Stimulated activated CD8-positive, alpha-beta memory T cell treated with anti-CD3 and anti-CD28 coated beads, Interleukin-2, amount 100 ng/mL, for 1 hour (primary cell): ENCODE measurements at places on chromosomes 1 and 21.
A peak's percentile ranks its signal among the peaks of the same experiment; 100 is the strongest.

- no peak for DNase-seq
Observed at GRCh38 chr1:234243521-234244260, 129.6 kb upstream of the COA6 start.

GRCh38 chr21:44352253-44352860, 1.1 kb upstream of the TRPM2 start:
- DNase-seq: no peak

DNA sequence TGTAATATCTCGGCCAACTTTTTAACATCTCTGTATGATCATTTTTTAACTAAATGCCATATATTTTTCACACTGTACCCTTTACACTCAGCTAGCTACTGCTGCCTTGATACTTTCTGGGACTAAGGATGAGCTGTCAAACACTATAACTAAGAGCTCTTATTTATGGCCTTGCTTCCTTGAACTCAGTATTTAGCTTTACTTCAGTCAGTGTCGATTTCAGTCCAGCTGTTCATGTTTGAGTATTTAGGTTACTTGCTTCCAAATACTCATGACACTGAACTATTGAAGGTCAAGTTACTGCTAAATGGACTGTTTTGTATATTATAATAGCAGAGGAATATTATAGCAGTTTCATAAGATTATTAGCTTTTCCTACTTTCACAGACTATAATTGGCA, 25.9 kb upstream of the USP25 start:
- DNase-seq: no peak

- no peak for DNase-seq
Observed at GRCh38 chr1:110457206-110457605, 6.3 kb downstream of the PROK1 start.

DNA sequence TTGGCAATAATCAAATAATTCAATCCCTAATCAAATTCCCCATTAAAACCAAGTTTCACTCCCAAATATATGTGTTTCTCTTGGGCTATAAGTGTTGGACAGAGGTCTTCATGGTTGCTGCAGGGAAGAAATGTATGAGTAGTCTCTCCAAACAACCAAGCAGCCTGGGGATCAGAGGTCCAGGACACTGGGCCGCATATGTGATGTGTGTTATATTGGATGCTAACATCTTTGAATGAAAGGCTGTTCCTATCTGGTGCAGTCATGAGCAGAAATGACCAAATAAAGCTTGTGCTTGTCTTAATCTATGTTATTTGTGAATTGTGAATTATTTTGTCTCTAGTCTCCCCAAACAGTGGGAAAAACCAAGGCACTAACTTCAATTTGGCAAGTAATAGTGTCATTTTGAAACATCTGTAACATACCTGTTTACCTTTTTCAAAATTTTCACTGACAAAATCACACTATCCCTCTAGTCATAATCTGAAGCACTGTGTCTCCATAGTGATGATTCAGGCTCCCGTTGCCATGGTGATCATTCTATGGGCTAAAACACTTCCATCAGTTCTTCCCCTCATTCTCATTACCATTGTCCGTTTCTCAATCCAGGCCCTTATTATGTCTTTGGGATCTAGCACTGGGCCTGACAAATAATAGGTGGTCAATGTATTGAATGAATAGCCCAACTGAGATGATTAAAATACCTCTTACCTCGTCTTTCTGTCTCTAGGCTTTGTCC, 12.5 kb upstream of the TADA1 start:
- no peak for DNase-seq

- DNase-seq: no peak
Observed at GRCh38 chr1:196002906-196003305, 605.3 kb downstream of the KCNT2 start.

- DNase-seq: no peak
Observed at GRCh38 chr1:21677168-21677567, 8.0 kb upstream of the RAP1GAP start.

DNA sequence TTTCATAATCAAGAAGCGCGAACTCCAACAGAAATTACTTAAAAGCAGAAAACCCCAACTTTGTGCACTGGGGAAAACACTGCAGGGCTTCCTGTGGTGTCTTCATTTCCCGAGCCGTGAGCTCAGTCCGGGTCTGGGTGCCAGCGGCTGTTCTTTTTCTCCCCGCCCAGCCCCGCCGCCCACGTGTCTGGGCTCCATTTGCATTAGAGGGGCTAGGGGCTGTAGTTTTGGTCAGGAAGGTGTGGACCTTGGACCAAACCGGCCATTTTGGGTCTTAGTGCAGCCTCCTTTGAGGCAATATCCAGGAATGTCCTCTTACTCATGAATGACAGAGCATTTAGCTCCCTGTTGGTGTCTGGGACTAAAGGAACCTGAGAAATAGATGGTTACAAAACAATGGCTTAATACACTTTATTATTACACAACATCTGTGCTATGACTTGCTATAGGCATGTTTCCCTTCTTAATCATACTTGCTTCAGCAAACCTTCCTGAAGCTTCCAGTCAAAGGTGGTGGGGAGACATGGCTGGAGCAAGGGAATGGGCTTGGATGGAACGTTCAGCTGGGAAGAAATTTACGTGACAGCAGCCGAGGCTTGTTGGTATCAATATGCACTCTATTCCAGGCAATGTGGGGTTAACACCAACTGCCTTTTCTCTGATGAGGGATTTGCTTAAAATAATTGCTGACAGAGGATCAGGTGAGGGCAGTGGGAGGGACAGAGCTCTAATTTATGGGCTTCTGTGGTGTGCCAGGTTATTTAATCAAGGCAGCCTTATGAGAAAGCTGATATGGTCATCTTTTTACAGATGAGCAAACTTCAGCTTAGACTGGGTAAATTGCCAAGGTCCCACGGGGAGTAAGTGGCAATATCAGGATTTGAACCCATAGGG, 1.1 kb downstream of the AGTRAP start:
- DNase-seq: no peak

- no peak for DNase-seq
Observed at GRCh38 chr1:184193451-184193850, 141.9 kb downstream of the TSEN15 start.

DNA sequence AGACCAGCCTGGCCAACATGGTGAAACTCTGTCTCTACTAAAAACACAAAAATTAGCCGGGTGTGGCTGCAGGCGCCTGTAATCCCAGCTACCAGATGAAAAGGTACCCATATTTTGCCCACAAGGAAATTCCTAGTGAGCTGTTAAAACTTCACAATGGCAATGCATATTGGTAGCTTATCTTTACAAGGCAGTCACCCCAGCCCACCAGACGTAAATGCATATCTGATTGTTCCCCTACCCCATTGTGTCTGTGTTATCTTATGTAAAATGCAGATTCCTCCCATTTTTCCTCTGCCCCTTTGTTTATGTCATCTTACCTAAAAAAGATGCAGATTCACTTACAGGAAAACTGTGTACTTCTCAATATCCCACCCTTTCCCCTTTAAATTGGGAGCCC, 103.1 kb upstream of the SLC2A1 start:
- DNase-seq: no peak

DNA sequence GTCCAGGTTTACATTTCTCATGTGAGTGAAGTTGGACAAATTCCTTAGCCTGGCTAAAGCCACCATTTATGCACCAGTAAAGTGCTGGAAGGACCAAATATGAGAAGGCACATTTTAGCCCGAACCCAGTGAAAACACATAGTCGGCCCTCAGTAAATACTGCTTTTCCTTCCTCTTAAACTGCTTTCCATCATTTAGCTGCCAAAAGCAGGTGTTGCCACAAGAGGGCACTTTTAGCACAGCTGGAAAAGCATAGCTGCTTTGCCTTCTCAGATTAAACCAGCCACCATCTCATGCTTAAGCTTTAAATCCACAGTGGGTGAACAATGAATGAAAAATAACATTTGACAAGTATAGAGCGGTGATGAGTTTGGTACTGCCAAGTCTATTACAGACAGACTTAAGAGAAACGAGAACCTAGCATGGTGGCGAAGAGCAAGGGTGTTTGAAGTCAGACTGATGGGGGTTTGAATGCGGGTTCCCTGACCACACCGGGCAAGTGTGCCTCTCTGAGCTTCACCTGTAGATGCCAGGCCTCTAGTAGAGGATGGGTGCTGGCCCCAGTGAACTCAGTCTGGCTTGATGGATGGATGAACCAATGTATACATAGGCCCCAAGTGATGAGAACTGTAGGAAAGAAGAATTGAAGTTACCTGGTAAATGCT, 57.8 kb downstream of the SLC35D1 start:
- DNase-seq: peak; percentile 12

- DNase-seq: no peak
Observed at GRCh38 chr1:64082459-64082858, 121.0 kb upstream of the UBE2U start.

- DNase-seq: no peak
Observed at GRCh38 chr1:41657679-41658295, 173.3 kb upstream of the EDN2 start.

DNA sequence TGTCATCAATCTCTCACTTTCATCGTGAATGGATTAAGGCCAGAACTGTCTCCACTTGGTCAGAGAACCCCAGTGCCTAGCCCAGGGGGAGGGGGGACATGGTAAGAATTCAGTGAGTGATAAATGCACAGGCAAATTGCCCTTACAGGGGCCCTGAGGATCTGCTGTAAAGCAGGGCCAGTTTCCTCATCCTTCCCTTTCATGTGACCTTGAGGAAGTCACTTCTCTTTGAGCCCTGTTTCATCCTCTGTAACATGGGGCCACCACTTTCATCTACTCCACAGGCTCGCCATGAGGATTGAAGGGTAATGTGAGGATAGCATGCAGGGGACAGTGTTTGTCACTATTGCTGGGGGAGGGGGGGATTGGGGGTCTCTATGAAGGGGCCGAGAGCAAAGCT, 28.1 kb upstream of the C1QA start:
- DNase-seq: no peak

DNA sequence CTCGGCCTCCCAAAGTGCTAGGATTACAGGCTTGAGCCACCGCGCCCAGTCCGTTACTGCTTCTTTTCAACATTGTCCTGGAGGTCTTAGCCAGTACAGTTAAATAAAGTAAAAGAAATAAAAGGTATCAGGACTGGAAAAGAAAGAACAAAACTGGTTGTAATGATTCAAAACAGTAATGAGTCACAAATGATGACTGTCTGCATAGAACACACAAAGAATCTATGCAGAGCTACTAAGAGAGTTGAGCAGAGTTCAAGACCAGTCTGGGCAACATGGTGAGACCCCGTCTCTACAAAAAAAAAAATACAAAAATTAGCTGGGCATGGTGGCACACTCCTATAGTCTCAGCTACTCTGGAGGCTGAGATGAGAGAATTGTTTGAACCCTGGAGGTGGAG, 23.4 kb downstream of the BCAR3 start:
- no peak for DNase-seq

GRCh38 chr1:3009556-3009955, 11.7 kb upstream of the ACTRT2 start:
- DNase-seq: no peak

DNA sequence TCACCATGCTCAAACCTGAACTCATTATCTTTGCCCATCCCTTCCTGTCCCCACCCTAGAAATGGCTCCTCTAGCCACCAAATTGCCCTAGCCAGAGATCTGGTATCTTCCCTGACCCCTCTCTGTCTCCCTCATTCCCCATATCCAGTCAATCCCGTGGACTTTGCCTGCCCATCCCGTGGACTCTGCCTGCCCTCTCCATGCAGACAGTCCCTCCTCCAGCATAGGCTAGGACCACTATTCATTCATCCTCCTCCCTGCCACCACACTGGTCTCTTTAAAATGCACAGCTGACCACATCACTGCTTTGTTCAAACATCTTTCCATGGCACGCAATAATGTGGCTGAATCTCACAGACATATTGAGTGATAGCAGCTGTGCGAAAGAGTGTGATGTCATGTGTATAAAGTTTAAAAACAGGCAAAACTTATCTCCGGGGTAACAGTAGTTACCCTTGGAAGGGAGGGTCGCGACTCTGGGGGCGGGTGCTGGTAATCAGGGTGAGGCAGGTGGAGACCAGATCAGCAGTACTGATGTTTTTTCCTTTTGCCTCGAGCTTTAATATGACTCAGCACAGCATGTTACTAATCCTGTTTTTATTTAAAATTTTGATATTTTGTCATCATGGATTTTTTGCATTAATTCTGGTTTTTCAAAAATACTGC, 4.8 kb upstream of the SLC2A1 start:
- no peak for DNase-seq

- no peak for DNase-seq
Observed at GRCh38 chr21:41678924-41679318, 87.9 kb downstream of the RIPK4 start.

- DNase-seq: no peak
Observed at GRCh38 chr1:46554236-46554596, 2.8 kb upstream of the KNCN start.

GRCh38 chr1:230112131-230112701, 45.2 kb downstream of the GALNT2 start:
- no peak for DNase-seq

DNA sequence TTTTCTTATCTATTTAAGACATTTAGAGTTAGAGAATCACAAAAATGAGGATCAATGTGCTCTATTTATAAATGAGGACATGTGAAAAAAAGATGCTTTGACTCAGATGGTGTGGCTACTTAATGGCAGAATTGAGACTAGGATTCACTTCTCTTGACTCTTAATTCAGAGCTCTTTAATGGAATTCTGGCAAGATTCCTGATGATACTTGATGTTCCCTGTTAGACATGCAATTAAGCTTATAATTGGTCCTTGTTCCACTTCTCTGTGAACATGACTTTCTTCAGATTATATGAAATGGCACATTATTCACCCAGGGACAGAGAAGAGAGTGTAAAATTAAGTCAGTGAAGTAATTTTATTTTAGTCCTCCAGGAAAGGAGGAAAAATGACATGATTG, 165.3 kb downstream of the LRRC7 start:
- no peak for DNase-seq

DNA sequence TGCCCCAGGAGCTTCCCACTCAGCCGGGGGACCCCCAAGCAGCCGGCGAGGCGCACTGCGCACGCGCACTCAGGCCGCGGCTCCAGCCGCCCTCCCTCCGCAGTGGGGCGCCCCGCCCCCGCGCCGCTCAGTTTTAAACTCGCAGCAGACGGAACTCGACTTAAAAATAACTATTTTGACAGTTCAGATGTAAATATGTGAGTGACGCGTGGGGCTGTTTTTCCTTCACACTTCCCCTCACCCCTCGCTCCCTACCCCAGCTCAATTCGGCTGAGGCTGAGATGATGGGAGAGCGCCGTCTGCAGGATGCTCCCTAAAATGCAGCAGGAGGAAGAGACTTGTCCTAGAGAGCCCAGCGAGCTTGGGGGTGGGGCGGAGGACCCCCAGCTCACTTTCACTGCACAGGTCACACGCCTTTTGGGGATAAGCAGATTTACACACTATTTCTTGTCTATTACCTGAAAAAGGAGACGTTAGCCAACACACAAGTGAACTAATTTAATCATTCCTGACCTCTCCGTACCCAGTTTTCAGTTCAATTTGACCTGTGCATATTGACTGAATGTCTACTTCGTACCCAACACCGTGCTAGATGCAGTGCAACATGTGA, 8.9 kb upstream of the LEMD1 start:
- DNase-seq: peak; percentile 9

DNA sequence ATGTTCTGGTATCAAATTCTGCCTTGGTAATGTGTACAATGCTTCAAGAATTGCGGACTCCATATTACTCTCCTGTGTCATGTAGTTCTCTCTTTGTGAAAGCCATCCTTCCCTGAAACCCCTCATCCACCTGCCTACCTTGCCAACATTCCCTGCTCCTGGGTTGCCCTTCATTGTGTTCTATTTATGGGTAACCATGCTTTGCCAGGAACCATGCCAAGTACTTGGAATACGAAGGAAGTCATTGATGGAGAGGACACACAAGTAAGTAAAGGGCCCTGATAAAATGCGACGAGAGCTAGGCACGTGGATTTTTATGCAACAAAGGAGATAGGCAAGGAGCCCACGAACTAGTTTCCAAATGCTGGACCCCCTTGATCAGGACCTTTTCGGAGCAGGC, 300.8 kb downstream of the DISC1 start:
- DNase-seq: no peak

- DNase-seq: no peak
Observed at GRCh38 chr1:15796086-15796462, 11.4 kb downstream of the UQCRHL start.
